ENCODE measurements at places on chromosomes 4 and X.

- peak; percentile 24 for DNase-seq
These were observed 84.6 kb downstream of the THOC2 start for GRCh38 chrX:123648028-123648810.

- DNase-seq: no peak
These were observed 76.1 kb upstream of the FAM241A start for GRCh38 chr4:112069110-112069509.

DNA sequence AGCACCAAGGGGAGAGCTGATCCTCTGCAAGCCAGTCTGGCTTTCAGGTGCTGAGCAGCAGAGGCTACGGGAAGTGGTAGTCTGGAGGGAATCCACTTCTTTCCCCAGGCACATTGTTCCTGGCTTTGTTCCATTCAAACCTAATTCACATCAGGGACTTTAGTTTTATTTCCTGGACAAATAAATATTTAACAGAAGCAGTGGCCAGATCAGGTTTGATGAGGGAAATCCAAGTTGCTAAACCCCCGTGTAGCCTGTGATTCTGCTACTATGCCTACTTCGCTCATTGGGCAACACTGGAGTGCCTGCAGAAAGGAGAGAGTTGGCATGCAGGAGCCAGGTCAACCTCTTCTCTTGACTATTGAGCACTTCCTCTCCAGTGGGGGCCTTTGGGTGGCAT, 13.8 kb upstream of the STBD1 start:
- DNase-seq: no peak

GRCh38 chr4:36088542-36088941, 155.8 kb downstream of the ARAP2 start:
- DNase-seq: no peak

DNA sequence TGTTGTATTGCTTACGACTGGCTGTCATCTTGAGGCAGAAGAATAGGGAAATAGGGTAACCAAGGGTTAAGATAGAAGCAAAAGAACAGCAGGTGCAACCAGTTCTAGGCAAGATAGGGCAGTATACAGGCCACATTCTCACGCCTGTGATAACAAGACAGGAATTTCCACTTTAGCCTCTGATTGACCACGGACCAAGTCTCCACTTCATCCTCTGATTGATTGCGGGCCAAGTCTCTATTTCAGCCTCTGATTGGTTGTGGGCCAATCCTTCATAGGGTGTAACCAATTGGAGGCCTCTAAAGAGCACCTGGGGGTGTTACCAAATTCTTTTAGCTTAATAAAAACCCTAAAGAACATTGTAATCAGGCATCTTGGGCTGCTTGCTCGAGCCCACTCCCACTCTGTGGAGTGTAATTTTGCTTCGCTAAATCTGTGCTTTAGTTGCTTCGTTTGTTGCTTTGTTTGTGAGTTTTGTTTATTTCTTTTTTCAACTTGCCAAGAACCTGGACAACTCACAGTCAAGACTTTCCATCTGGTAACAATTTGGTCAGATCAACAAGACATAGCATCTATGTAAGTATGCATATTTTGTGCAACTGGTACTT, 8.7 kb upstream of the TBC1D9 start:
- DNase-seq: no peak

GRCh38 chr4:140254651-140255299, 100.8 kb upstream of the MAML3 start:
- no peak for DNase-seq

GRCh38 chrX:120299928-120300327, 11.3 kb downstream of the TMEM255A start:
- no peak for DNase-seq

DNA sequence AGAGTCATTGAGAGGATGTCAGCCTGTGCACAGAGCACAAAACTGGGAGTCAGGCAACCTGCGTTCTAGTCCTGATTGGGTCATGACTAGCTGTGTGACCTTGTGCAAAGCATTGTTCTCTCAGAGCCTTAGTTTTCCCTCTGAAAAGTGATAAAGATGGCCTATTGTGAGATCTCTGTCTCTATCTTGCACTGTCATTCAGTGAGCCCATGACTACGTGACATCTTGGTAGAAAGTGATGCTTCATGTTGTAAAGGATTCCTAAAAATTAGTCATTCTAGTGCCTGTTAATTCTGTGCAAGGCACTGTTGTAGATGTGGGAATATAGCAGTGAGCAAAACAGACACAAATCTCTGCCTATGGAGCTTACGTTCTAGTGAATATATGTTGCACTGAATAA, 2.5 kb downstream of the PGRMC1 start:
- DNase-seq: no peak

GRCh38 chr4:68460085-68460484, 12.8 kb downstream of the TMPRSS11E start:
- DNase-seq: no peak

DNA sequence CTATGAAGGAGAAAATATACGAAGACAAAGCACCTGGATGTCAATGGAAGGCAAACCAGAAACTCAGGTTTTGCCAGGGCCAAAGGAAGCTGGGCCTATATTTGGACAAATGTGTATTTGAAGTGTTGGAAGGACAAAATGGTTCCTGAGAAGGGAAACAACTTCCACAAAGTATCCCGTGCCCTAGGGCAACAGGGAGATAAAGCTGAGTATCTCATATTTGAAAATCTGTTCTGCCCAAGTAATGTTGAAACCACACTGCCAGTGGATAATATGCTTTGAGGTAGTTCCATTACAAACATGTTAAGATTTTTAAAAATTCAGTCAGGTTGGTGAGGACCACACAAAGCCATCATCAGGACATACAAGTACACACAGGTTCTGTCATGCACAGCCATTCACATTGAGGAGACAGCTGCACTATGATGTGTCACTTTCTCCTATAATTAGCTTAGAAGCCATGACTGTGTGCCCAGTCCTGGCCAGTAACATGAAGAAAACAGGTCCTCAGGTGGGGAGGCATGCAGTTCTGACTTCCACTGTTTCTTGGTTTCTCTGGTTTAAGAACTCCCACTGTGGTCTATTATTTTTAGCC, 116.4 kb downstream of the PWWP3B start:
- no peak for DNase-seq

DNA sequence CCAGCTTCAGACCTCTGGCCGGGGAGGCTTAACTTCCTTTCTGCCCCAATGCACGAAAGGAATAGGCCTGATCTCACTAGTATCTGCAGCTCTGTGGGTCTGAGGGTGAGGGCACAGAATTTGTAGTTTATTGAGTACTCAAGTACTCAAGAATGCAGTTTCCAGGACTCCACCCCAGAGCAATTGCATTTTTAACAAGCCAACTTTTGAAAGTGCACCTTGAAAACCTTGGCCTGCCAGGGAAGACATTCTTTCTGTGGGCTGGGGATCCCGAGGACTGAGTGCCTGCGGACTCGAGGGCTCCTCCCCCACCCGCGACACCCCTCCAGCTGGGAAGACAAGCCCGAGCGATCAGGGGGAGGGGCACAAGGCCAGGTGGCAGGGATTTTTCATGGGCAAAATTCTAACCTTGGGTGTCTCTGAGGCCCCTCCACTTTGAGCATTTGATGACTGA, 22.4 kb downstream of the RS1 start:
- DNase-seq: no peak

DNA sequence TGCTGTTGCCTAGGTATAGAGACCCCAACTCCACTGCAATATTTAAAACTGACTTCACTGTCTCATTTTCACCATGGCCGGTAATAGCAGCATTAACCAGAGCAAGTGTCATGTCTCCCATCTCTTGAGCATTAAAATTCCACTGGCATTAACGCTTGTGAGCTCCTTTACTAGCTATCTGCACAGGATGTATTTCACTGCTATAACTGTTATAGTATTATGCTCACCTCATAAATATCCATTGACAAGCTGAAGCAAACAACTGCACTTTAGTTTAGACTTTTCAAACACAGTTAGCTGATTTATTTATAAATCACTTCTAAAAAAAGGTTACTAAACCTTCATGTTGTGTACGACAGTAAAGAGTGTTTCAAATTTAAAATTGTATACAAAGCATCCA, 157.8 kb downstream of the ANTXR2 start:
- DNase-seq: no peak

DNA sequence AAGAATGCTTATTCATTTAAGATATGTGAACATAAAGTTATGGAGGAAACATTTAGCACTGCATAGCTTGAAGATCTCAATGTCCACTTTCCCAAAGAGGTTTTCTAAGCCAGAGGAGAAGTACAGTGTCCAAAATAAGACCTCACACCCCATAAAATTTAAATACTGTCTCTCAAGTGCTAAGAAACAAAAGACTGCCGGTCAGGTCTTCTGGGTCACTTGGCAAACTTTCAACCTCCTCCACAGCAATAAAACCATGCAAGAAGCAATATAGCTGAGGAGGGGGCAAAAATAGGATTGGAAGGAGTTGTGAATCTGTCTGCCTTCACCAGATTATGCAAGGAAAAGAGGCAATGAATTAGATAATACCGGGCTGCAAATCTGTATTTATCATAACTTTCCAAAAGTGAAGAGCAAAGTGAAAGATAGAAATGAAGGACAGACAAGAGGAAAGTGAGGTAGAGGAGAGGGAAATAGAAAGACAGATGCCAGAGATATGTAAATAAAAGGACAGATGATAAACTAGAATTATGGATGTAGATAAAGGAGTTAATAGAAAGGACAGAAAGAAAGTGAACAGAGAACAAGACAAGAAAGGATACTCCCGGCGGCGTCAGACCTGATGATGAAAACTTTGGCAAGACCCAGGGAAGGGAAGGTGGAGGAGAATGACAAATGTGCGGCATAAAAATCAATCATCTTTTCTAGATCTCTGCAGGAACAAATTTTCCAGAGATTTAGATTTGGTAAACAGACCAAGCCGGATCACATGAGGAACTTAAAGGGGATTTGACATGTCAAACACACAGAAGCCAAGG, 152.7 kb upstream of the FAM241A start:
- DNase-seq: no peak

- no peak for DNase-seq
These were observed 403.3 kb upstream of the TRAM1L1 start for GRCh38 chr4:117488692-117489091.

DNA sequence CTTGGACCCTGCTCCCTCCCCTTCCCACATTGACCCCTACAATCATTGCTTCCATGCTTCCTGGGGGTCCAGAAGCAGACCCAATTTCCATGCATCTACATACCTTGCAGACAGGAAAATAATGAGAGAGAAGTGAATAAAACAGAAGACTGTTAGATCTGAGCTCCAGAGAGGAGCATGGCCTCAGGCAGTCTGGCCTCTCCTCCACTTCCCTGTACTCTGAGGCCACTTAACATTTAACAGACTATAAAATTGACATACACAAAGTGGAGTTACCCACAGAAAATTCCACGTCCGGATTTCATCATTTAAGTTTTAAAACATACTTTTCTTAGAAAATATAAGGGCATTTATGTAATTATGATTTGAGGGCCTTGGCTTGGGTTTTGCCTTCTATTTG, 2.1 kb upstream of the PRSS12 start:
- DNase-seq: no peak

- no peak for DNase-seq
These were observed 1569.3 kb downstream of the PCDH18 start for GRCh38 chr4:135963009-135963408.
